ENCODE measurements at places on chromosomes 5 and 9.

DNA sequence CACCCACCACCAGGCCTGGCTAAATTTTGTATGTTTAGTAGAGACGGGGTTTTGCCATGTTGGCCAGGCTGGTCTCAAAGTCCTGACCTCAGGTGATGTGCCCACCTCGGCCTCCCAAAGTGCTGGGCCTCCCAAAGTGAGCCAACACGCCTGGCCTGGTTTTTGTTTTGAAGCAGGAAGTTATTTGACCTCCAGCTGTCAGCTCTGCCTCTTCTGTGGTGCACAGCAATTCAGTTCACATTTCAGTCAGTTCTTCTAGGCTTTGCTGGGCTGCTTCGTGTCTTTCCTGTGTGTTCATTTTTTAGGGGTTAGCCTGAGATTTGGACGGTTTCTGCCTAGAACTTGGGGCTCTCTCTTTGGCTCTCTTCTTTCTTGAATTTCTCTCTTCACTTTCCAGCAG lies 8.9 kb downstream of the LCN1 start:
- no peak for DNase-seq

- peak; percentile 64 for DNase-seq
Observed at GRCh38 chr5:156913719-156914370, 49.2 kb downstream of the TIMD4 start.

- no peak for DNase-seq
Observed at GRCh38 chr9:25094518-25094917, 548.8 kb upstream of the IZUMO3 start.

DNA sequence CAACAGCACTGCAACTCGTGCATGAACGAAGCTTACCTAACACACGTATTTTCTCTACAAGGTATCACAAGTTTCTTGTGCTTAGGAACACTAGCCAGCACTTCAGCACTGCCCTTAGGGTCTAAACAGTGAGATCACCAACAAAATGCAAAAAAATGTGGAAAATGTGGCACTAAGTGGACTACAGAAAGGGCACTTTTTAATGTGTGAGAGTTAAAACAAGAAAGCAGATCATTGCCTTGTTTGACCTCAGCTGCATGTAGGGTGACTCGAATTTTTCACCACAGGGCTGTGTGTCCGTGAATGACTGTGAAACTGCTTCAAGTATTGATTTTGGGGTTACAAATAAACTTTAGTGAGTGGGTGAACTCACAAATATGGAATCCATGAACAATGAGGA lies 90.5 kb downstream of the MARCHF3 start:
- DNase-seq, result no peak

GRCh38 chr5:73135429-73136054 lies 15.2 kb downstream of the TMEM171 start:
- DNase-seq, result no peak

DNA sequence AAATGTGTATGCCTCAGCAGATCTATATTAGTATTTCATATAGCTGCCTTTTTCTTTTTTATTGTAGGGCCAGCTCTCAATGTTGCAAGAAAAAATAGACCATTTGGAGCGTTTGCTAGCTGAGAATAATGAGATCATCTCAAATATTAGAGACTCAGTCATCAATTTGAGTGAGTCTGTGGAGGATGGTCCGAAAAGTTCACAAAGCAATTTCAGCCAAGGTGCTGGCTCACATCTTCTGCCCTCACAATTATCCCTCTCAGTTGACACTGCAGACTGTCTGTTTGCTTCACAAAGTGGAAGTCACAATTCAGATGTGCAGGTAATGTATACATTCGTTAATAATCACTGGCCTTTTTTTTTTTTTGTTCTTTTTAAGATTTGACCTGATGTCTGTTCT lies 23.7 kb downstream of the MAN2A1 start:
- no peak for DNase-seq

DNA sequence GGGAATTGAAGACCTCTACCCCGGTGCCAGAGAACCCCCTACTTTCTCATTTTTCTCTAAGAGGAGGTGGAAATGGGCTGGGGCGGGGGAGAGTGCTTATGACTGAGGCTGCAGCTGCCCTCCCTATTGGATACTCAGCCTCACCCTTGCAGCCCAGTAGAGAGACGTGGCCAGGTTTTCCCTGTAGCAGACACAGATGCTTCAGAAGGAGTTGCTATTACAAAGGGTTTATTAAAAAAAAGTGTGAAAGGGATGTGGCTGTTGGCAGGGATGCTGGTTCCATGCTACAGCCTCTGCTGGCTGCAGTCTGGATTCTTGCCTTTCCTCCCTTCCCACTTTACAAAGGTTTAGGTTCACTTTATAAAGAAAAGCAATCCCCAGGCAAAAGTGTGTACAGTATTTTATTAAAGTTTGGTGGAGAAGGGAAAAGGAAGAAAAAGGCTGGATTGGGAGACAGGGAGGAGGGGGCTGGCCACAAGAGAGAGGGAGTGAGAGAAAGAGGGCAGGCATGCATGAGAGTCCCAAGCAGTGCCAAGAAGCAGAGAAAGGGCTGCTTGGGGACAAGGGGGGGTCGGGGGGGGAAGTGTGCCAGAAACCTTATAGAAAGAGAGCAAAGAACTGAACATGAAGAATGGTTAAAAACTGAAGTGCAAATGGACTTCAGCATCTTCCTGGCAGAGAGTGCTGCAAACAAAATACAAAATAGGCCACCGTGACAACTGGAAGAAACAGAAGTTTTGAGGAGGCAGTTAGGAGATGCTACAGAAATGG lies 29.5 kb upstream of the NFIB start:
- no peak for DNase-seq

GRCh38 chr9:131282688-131283422 lies 6.5 kb upstream of the FAM78A start:
- no peak for DNase-seq

- DNase-seq, result peak; percentile 34
Observed at GRCh38 chr5:6714226-6715041, 1.2 kb downstream of the TENT4A start.

GRCh38 chr9:93601666-93602065 lies 25.3 kb downstream of the PHF2 start:
- DNase-seq, result no peak

DNA sequence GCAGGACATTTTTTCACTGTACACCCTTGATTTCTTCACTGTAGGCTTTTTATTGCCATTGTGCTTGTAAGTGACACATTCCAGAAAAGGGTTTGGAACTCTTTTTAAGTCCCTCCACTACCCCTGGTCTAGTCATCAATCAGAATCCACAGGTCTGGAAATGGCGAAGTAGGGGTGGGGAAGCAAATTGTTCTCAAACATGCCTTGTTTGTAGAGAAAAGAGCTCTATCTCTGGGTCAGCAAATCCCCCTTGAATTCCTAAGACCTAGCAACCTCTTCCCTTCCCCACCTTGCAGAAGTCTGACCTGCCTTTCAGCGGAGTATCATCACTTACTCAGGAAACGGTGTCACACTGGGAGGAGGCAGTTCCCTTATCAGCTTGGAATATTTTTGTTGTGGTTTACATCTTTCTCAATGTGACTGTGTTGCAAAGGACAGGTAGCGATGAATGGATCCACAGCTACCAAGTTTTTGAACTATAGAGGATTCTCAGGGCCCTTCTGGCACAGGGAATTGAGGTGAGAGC lies 3.2 kb downstream of the SH3RF2 start:
- no peak for DNase-seq

DNA sequence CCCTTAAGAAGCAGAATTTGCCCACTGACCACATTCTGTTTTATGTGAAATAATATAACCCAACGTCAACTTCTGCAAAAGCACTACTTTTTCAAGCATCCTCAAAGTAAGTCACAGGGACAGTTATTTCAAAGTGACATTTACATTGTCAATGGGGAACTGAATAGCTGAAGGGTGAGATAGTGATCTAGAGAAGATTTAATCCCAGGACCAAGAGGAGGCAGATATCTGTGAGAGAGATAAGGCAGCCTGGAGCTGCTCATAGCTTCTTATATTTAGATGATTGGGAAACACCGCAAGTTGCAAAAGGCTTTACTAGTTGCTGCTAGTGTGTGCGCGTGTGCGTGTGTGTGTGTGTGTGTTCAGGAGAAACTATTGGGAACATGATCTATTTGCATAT lies 210.4 kb upstream of the RFX3 start:
- DNase-seq, result no peak

- no peak for DNase-seq
Observed at GRCh38 chr9:3969590-3970260, 330.1 kb downstream of the GLIS3 start.

DNA sequence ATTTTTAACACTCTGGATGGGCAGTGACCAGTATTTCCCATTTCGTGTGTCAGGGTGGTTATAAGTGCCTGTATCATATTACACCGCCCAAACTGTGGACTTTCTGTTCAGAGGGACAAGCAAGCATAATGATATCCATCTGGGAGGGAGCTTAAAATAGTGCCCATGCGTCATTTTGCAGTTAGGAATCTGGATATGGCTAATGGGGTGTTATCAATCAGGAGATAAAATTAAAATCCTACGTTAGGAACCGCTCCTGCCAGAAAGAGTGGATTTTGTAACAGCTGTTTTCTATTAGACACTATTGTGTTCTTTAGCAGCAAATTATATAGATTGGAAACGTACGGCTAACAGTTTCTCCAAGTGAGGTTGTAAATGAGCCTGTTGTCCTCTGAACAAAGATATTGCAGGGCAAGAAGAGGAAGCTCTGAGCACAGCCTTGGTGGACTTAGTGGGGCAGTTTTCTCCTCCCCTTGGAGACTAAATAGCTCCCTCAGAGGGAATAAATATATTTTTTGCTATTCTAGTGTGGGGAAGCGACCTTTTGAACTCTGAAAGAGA lies 160.4 kb downstream of the SPATA31D1 start:
- DNase-seq, result no peak

GRCh38 chr9:3906437-3907213 lies 380.8 kb upstream of the RFX3 start:
- no peak for DNase-seq

DNA sequence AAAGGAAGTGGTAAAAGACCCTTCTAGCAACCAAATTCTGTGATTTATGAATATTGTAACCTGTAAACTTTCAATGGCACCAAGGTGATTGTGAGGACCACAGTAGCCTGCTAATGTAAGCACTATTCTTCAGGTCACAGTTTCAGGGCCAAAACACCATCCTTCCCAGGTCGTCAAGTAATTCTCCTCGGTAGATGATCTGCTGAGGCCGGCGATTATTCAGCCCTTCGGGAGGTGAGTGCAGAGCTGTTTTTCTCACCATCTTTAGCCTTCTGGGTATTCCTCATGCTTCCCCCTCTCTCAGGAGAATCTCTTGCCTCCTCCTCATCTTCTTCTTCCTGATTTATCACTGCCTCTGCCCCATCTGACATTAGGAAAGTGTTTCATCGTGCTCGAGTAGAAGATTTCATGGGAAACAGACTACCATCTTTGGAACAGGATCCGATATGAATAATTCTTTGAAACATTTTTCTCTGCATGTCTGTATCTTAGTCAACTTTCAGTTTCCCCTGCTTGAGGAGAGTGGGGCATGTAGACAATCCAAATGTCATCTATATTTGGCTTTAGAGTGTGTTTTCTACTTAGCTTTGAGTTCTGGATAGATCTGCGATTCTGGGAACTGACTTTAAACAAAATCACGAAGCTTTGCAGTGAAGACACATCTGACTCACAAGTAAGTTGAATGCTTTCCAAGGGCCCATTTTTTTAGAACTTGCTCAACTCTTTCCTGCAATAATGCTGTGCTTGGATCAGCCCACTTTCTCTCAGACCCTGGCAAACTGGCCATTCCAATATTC lies 173.9 kb downstream of the AOPEP start:
- no peak for DNase-seq

DNA sequence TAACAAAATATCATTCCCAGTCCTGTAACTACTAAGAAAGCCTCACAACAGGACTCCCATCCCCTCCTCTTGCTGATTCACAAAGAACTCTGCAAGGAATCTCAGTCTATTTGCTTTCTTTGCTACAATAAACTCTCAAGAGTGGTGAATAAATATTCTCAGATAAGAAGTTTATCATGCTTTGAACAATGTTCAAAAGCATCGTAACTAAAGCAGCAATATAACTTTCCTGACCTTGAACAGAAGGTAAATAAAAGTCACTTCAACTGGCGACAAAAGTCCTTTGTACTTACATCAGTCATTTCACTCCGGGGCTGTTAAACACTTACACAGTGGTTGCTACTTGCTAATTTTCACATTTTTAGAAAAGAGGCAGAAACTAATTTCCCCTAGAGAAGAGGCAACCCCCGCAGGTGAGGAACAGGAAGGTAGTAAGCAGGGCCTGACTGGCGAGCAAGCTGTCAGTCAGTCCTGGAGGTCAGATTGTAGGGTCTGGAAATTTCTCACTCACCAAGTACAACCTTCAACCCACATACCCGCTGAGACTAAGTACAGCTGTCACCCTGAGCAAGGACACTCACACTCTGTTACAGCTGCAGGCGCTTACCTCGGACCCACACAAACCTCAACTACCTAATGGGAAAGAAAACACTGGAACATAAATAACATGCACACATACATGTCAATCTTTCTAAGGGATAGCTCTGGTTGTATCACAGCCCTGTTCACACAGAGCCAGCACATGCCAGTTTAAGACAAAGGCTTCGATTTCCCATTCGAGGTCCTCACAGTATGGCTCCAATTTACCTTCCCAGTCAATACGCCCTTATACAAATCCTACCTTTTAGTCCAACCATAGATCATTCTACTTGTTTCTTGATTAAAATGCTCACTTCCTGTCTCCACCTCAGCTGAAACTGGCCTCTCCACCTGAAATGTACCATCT lies 104.6 kb upstream of the RETREG1 start:
- no peak for DNase-seq

DNA sequence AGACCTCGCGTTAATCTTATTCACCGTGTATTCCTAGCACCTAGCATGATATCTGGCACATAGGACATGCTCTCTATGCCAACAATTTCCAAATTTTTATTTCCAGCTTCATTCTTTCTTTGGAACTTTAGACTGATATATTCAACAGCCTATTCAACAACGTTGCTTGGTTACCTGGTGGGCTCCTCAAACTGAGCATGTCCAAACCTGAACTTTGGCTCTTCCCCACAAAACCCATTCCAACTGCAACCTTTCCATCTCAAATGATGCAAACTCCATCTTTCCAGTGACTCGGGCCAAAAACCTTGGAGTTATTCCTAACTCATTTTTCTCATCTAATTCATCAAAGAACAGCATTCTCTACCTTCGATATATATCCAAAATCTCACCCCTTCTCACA lies 525.2 kb downstream of the AGTPBP1 start:
- DNase-seq, result no peak

GRCh38 chr5:89064736-89065135 lies 181.8 kb upstream of the MEF2C start:
- no peak for DNase-seq

GRCh38 chr9:16044579-16044881 lies 491.7 kb downstream of the CCDC171 start:
- DNase-seq, result no peak

DNA sequence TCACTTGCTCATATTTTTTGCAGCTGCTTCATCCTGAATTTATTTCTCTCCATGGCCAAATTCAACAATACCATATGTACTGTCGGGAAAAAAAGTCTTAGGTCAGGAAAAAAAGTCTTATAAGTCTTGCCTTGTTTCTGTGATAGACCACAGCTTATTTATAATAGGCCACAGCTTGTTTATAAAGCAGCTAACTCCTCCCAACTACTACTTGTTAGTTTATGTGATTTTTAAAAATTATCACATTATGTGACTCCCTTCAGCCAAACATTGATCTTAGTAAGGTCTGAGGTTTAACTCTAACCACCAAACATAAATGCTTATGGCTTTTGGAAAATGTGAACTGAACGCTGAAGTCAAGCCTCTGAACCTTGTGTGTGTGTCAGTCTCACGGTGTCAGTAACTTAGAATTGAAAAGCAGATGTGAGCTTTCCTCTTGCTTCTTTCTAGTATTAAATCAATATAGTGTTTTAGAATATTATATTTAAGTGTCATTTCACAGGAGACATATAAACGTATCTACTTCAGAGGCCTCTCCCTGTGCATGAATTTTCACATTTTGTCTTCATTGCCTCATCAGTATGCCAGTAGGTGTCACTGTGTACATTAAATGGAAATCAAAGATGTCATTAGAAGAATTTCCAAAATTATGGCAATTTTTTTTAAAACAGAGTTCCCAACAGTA lies 51.3 kb downstream of the SNX24 start:
- no peak for DNase-seq
